ENCODE measurements at places on chromosomes 5 and 9.

GRCh38 chr5:6636293-6636692, 3.1 kb downstream of the SRD5A1 start:
- DNase-seq, result no peak

GRCh38 chr5:168784454-168784853, 205.3 kb upstream of the PANK3 start:
- DNase-seq, result no peak

- DNase-seq, result no peak
Observed at GRCh38 chr5:419970-420369, 23.0 kb upstream of the EXOC3 start.

DNA sequence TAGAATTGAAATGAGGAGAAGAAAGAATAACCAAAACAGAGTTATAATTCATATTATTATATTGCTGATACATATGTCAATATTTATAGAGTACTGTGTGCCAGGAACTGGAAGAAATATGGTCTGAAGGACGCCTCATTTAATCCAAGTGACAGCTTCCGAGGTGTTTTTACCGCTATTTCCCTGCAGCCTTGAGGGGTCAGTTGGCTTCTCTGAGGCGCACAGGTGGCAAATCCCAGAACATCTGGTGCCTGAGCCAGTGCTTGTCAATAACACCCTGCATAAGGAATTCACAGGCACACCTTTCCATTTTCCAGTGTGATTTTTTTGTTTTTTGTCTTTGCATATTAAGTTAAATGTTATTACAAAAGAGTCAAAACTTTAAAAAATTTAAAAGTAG, 43.3 kb upstream of the CTSL start:
- DNase-seq, result no peak

GRCh38 chr9:35662437-35662836, 2.6 kb downstream of the ARHGEF39 start:
- DNase-seq, result no peak

DNA sequence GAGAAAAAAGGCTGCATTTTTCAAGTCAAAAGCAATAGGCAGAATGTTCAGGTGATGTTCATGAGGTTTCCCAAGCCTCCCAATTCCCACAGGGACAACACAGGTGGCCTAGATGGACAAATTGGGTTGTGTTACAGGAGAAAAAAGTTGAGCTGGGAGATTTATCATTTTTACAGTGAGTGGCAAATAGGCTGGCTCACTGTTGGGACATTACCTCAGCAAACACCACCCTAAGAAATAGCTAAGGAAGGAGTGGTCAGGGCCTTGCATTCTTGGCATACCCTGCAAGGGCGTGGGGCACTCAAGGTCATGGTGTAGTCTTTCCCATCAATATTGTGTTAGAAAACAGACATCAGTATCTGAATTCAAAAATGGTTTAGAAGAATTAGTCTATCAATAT, 23.3 kb upstream of the CPLANE1 start:
- no peak for DNase-seq

- DNase-seq, result no peak
Observed at GRCh38 chr5:128877476-128877875, 87.8 kb upstream of the SLC27A6 start.

- no peak for DNase-seq
Observed at GRCh38 chr5:54756796-54757402, 228.5 kb downstream of the ESM1 start.

DNA sequence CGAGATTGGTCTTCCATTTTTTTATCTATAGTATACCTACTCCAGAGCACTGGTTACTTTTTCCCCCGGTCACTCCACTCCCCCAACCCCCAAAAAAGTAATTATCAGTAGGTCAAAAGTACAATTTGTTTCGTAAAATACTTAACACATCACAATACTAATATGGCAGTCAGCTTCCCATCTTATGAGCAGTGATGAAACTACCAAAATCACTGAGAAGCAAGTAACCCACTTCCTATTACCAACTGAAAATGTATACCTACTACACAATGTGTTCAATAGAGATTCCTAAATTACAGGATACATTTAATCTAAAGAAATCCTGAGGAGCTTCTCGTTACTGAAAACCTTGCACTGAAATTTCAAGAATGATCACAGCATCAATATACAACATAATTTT, 1.9 kb downstream of the CERT1 start:
- DNase-seq, result no peak

DNA sequence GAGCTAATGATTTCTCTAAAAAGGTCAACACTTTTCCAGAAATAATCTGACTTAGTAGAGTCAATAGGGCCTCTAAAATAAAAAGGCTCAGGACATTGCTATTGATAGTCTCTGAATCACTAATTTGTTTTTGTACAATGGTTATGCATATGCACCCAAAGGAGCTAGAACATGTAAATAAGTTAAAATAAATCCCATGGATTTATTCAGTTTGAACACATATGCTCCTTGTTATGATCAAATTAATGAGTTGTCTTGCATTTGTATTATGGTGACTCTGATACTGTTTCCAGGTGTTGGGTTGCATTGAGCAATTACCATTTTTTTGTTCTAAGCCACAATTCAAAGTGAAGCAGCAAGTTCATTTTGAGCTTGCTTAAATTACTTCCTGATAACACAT, 276.0 kb upstream of the TUSC1 start:
- DNase-seq, result no peak

GRCh38 chr5:107673368-107674136, 2.8 kb upstream of the EFNA5 start:
- DNase-seq, result peak; percentile 74

- DNase-seq, result no peak
Observed at GRCh38 chr9:109278848-109279247, 42.0 kb downstream of the EPB41L4B start.

DNA sequence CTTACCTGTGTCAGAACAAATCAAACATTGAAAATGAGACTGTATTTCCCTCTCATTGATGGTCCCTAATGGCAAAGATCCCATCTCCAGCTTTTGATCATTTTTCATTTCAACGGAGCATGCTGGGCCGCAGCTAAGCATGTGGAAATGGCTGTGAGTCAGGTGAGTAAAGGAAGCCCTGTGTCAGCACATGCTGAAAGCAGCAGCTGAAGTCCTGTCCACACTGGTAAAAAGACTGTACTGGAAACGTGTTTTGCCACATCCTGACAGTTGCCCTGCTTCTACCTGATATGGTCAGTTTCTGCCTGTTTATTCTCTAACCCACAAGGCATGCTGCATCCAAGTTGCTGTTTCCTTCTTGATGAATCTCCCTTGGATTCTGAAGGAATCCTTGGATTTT, 330.1 kb downstream of the EFNA5 start:
- no peak for DNase-seq
